Activated CD4-positive, alpha-beta T cell treated with anti-CD3 and anti-CD28 coated beads, Interleukin-10, Interleukin-2, amounts not matched to agents 100 ng/mL and 50 ng/mL, durations not matched to agents 16 hours and 8 hours (primary cell): ENCODE measurements at places on chromosomes 13 and 19.

DNA sequence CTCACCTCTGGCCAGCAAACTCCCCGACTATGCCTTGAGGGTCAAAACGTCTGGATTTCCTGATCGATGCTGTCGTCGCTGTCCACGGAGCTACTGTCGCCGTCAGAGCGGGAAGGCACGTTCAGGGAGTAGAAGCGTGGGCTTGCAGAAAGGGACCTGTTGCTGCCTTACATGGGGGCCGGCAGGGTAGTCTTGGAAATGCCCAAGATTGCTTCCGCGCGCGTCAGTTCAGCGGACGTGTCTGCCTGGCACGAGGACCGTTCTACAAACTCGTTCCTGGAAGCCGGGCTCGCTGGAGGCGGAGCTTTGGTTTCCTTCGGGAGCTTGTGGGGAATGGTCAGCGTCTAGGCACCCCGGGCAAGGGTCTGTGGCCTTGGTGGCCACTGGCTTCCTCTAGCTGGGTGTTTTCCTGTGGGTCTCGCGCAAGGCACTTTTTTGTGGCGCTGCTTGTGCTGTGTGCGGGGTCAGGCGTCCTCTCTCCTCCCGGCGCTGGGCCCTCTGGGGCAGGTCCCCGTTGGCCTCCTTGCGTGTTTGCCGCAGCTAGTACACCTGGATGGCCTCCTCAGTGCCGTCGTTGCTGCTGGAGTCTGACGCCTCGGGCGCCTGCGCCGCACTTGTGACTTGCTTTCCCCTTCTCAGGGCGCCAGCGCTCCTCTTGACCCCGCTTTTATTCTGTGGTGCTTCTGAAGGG is 15.4 kb downstream of the RB1 start:
- DNase-seq, result no peak

GRCh38 chr19:48325265-48325910 is at the start of gene EMP3:
TSS of gene EMP3 (plus strand) at chr19:48325552. CDS start at chr19:48326845, 1,293 bp downstream.
- peak; percentile 89 for DNase-seq

- no peak for DNase-seq
These were observed 20.4 kb downstream of the ZBTB7A start for GRCh38 chr19:4046362-4046691.

- peak; percentile 88 for DNase-seq
These were observed 16.1 kb upstream of the RASA3 start for GRCh38 chr13:114148521-114148855.

- DNase-seq, result no peak
These were observed 243.7 kb downstream of the FOXO1 start for GRCh38 chr13:40422588-40423235.

DNA sequence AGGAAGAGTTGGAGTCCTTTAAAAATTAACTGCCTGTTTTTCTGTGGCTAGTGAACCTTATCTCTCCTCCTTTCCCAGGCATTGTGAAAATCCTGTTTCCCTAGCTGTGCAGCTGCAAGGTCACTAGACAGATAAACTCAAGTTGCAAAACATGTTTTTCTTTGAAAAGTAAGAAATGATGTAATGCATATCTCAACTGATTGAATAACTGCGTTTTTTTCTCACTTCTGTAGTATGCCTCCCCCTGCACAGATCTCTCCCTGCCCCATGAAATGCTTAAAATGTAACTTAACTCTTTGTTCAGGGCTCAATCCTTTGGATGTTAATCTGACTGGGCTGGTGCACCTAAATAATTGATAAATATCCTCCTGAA is 27.7 kb upstream of the CYSLTR2 start:
- no peak for DNase-seq

DNA sequence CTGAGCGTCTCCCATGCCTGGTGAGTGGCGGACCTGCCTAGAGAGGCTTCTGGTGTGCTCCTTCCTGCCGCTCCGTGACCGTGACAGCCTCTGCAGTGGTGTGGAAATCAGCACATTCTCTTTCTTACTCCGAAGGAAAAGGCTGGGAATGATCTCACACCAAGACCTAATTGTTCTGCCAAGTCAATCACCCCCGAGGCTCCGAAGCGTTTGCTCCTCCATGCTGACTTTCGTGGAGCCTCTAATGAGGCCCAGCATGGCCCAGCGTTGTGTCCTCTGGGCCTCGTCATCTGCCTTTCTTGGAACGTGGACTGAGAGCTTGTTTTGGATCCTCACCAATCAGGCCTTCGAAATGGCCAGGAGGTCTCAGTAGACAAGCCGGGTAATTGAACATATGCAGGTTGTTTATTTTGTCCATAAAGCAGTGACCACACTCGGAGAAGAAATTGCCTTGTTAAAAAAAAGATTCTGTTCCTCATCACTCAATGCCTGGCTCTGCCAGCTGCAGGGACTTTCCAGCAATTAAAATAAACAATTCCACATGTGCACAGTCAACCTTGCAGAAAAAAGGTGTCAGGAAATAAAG is 107.1 kb downstream of the UBL3 start:
- DNase-seq, result no peak
